K562 (cell line): ENCODE measurements at places on chromosomes 2 and 18. TPM values are rescaled to one million over a fixed set of nuclear protein-coding genes. Genes with fewer than 3 reads are reported as not detected.

DNA sequence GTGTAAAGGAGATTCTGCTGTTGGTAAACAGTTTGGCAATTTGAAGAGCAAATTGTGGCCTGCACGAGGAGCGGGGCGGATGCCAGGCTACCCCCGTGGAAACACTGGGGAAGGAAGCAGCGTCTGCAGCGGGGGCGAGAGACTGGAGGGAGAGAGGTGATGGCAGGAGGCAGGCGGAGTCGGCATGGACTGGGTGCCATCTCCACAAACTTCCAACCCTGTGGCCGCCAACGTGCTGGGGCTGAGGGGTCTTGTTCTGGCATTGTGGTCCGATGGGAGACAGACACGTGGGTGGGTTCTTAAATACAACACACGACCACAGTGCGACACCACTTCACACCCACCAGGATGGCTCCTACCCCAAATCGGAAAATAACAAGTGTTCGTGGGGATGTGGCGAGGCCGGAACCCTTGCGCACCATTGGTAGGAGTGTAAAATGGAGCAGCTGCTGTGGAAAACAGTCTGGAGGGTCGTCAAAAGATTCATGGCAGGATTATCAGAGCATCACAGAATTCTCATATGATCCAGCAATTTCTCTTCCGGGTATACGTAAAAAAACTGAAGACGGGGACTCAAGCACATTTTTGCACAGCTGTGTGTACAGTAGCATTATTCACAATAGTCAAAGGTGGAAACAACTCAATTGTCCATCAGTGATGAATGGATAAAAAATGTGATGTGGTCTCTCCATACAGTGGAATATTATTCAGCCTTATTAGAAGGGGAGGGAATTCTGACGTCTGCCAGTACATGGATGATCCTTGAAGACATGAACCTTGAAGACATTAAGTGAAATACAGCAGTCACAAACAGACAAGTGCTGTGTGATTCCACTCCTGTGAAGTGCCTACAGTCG lies 82.4 kb upstream of the HPCAL1 start:
- no peak for DNase-seq

DNA sequence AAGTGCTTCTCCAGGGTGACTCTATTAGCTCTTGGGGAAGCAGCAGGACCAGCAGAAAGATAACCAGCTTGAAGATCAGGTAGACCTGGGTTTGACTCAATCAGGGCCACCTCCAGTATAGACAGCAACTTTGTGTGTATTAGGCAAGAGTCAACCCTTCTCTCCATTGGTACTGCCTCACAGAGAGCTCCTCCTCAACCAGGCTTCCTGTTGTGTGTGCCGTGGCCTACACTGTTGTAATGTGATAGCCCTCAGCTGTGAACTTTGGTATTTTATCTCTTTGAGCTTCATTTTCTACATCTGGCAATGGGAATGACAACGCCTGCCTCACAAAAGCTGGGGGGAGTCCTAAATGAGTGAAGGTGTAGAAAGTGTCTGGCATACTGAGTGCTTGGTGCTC lies 17.0 kb upstream of the MAP3K20 start:
- no peak for DNase-seq

DNA sequence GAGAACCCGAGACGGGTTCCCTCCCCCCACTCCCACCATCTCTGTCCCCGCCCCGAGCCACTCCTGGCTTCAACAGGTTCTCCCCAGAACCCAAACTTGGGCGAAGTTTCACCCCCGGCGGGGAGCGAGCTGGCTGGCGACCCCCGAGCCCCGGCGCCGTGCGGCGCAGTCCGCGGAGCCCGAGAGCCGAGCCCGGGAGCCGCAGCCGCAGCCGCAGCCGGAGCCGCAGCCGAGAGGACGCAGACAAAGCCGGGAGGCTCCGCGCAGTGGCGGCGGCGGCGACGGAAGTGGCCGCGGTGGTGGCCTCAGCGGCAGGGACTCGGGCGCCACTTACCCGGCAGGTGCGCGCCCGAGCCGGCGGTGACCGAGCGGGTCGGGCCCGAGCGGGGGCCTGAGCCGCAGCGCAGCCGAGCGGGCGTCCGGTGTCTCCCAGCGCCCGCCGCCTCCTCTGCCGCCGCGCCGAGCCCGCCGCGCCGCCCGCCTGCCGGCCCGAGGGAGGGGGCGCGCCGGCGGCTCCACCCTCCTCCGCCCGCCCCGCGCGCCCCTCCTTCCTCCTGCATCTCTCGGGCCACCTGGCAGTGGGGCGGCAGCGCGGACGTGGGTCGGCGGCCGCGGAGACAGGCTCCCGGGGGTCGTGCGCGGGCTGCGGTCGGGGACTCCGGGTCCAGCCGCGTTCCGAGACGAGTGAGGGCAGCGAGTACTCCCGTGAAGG lies at the start of gene ECEL1:
ECEL1 (minus strand) TSS at position 450 of the 712 bp plus-strand sequence. CDS start 1,181 bp downstream, outside the sequence.
- no peak for DNase-seq

- no peak for DNase-seq
These were observed 635.1 kb upstream of the SLC39A10 start for GRCh38 chr2:195021711-195022507.

Gene ITPRIPL1
- 5.8 and 6.5 TPM in 2 replicates for polyA plus RNA-seq

Gene PPM1G
- polyA plus RNA-seq, result 116 and 136 TPM in 2 replicates

GRCh38 chr2:224283466-224283965 lies 118.4 kb downstream of the FAM124B start:
- DNase-seq, result no peak

DNA sequence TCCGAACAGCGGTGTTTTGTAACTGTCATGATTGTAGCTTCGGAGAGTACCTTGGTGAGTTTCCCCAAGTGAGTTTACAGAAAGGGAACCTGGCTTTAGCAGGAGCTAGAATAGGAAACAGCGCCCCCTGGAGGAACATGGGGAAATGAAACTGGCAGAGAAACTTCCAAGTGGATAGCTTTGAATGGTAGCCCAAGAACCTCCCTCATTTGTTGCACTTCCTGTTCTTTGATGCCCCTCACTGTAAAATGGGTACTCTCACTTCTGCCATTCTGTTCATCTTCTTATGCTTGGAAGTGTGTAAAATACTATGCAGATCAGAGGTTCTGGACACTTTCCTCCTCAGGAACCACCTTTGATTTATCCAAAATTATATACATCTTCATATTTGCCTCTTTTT lies 36.2 kb downstream of the CHST10 start:
- DNase-seq, result peak; percentile 90

DNA sequence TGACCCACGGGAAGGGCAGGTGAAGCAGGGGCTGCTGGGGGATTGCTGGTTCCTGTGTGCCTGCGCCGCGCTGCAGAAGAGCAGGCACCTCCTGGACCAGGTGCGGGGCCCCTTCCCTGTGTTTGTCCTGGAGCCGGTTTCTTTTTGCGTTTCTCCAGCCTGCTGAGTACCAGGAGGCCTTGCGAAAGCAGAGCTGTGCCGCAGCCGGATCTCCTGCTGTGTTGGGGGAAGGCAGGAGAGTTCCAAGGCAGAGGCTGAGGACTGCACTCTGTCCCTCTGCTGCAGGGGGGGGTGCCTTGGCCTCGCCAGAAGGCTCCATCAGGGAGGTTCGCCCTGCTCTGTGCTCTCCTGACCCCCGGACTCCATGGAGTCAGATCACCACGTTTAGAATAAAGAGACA lies 2.8 kb downstream of the CAPN10 start:
- DNase-seq, result no peak

GRCh38 chr18:44520981-44521667 lies 159.6 kb upstream of the SETBP1 start:
- DNase-seq, result no peak

DNA sequence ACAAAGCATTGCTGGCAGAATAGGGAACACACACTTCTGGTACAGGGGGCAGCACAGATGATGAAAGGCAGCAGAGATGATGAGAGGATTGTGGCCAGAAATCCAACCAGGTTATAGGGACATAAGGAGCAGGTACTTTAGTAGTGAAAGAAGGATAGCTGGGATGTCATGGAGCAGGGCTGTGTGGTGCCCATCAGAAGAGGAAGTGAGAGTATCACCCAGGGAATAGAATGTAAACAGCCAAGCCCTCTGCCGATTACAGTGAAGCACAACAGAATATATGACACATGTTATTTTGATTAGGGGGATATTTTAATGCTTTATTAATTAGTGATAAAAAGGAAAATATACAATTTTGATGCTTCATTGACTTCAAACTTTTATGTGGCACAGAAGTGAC lies 883.4 kb upstream of the CDH2 start:
- no peak for DNase-seq

GRCh38 chr2:134623796-134624195 lies 95.0 kb downstream of the TMEM163 start:
- DNase-seq, result no peak

GRCh38 chr2:44974064-44974715 lies 32.7 kb downstream of the SIX3 start:
- DNase-seq, result peak; percentile 59

Gene DPYSL5
- polyA plus RNA-seq, result not detected in 2 replicates

Gene LCT
- polyA plus RNA-seq, result 0.03 TPM in 1 of 2 replicates, not detected in the other

- DNase-seq, result peak; percentile 20
These were observed 138.4 kb downstream of the OTX1 start for GRCh38 chr2:63189026-63189425.

- no peak for DNase-seq
These were observed 32.9 kb downstream of the ARHGEF4 start for GRCh38 chr2:130869441-130870160.

GRCh38 chr2:55268907-55269644 lies at the start of gene MTIF2:
Gene MTIF2 (minus strand): TSS chr2:55269231. CDS start chr2:55263858, 5,373 bp downstream.
- peak; percentile 90 for DNase-seq

Gene KLHL14
- not detected in 2 replicates for polyA plus RNA-seq

Gene RAB6C
- polyA plus RNA-seq, result not detected in 2 replicates

Gene FAM228A
- polyA plus RNA-seq, result not detected in 2 replicates

DNA sequence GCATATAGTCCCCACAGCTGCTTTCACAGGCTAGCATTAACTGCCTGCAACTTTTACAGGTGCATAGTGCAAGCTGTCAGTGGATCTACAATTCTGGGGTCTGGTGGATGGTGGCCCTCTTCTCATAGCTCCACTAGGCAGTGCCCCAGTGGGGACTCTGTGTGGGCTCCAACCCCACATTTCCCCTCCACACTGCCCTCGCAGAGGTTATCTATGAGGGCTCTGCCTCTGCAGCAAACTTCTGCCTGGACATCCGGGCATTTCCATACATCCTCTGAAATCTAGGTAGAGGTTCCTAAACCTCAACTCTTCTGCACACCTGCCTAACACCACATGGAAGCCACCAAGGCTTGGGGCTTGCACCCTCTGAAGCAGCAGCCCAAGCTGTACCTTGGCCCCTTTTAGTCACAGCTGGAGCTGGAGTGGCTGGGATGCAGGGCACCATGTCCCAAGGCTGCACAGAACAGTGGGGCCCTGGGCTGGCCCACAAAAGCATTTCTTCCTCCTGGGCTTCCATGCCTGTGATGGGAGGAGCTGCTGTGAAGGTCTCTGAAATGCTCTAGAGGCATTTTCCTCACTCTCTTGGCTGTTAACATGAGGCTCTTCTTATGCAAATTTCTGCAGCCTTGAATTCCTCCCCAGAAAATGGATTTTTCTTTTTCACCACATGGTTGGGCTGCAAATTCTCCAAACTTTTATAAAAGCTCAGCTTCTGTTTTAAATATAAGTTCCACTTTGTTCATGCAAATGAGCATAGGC lies 59.3 kb downstream of the KDM3A start:
- no peak for DNase-seq

DNA sequence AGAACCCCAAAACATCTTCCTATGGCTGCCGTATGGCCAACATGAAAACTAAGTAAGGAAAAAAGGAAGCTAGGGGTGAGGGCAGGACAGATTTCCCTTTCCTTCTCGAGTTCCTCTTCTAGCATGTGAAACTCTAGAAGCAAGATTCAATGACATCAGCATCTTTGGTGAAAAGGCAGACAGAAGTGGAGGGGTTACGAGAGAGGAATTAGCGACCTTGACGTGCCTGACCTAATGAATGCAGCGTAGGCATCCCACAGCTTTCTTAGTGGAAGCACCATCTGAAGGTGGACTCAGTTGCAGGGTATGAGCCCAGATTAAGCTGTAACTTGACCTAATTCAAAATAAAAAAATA lies 47.9 kb upstream of the PELI1 start:
- no peak for DNase-seq

GRCh38 chr18:69161383-69162028 lies 239.2 kb upstream of the DOK6 start:
- no peak for DNase-seq

DNA sequence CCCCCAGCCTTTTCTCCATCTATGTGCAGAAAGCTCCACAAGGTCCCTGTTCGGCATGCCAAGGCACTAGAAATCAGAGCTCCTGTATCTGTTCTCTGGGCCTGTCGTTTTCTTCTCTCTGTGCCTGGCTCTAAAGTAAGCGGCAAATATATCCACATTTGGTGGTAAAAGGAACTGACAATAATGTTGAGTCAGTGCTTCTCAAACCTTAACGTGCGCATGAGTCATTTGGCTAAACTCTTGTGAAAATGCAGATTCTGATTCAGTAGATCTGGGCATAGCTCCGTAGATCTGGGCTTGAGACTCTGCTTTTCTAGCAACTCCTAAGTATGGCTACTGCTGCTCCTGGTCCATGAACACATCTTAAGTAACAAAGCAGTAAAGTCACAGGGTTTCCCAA lies 16.5 kb upstream of the ACSL3 start:
- DNase-seq, result no peak

DNA sequence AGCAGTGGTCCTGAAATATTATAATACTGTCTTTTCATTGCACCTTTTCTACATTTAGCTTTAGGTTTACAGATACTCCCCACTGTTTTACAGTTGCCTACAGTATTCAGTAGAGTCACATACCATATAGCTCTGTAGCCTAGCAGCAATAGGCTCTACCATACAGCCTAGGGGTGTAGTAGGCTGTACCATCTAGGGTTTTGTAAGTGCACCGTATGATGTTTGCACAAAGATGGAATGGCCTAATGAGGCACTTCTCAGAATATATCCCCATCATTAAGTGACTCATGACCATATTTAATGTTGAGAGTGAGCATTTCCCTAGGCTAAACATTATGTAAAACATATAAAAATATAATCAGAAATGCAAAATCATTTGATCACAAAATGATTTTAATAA lies 511.3 kb upstream of the RAB12 start:
- no peak for DNase-seq

DNA sequence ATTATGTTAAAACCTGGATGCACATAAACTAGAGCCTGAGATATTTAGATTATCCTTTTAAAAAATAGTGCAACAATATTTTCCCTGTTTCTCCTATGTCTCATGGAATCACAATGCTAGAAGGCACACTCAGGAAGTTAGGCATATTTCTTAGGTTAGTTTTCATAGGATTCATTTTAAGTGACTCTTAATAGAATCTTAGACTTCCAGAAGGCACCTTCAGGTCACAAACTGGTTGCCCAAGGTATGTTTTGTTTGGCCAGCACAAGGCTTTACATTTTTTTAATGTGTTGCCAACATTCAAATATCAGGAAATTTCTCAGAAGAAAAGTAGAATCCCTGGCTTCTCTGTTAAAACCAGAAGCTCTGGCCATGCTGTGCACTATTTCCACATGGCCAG lies 129.3 kb downstream of the LNPK start:
- DNase-seq, result no peak
